ENCODE measurements at places on chromosomes 3 and 15.

DNA sequence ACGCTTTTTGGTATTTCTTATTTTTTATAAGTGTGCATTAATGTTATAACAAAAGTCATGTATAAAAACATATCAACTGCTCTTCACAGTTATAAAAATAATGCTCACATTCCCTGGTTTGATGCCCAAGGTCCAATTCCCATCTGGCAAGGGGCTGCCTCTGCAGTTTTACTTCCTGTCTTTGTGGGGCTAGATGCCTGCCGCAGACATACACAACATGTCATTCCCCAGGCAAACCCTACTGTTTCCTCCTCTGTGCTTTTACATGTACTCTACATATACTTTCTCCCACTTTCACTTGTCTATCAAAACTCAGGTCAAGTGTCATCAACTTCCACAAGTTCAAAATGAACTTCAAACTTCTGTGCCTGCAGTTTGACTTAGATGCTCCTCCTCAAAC is 60.5 kb upstream of the ETV5 start:
- no peak for DNase-seq

DNA sequence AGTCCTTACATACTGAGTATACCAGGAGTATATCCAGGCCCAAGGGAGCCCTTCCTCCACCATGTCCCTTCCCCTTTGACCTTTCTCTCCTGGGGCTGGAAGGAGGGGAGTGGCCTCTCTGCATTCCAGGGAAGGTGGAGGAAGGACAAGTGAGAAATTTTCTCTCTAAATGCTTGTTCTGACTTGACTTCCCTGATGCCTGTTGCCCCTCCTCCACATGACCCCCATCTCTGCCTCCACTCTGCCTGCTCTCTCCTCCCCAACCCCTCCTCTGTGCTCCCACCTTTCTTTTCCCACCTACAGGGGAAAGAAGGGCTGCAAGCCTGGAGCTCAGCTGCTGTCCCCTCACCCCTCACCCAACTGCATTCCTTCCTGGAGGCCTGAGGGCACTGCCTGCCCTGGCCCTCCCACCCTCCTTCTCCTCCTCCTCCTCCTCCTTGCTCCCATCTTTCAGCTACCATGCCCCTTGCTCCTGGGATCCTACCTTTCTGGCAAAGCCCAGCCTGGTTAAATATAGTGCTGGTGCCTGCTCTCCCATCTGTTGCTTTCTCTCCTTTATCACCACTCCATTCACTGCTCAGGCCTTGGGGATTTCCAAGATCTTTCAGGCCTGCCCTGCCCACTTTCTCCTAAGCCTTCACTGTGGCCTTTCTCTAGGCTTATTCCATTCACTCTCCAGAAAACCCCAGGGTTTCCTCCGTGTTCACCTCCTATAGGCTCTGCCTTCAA is 8.5 kb upstream of the DAG1 start:
- DNase-seq, result no peak

GRCh38 chr3:183210862-183211341 is 42.2 kb upstream of the B3GNT5 start:
- peak; percentile 54 for DNase-seq

DNA sequence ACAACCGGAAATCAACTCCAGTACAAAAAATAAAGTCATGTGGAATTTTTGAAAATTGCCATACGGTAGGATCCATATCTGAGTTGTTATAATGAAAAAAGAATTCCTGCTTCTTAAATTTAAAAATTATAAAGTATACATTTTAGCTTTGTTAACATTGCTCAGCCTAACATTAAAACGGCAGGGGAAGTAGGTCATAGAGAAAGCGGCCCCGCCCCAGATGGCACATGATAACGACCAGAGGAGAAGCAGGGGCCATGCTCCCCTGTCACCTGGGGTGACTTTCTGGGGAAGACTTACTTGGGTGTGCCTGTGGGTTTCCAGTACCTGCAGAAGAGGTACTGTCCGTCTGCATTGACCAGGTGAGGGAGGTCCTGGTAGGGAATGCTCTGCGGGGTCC is 921 bp downstream of the MGLL start:
- no peak for DNase-seq

DNA sequence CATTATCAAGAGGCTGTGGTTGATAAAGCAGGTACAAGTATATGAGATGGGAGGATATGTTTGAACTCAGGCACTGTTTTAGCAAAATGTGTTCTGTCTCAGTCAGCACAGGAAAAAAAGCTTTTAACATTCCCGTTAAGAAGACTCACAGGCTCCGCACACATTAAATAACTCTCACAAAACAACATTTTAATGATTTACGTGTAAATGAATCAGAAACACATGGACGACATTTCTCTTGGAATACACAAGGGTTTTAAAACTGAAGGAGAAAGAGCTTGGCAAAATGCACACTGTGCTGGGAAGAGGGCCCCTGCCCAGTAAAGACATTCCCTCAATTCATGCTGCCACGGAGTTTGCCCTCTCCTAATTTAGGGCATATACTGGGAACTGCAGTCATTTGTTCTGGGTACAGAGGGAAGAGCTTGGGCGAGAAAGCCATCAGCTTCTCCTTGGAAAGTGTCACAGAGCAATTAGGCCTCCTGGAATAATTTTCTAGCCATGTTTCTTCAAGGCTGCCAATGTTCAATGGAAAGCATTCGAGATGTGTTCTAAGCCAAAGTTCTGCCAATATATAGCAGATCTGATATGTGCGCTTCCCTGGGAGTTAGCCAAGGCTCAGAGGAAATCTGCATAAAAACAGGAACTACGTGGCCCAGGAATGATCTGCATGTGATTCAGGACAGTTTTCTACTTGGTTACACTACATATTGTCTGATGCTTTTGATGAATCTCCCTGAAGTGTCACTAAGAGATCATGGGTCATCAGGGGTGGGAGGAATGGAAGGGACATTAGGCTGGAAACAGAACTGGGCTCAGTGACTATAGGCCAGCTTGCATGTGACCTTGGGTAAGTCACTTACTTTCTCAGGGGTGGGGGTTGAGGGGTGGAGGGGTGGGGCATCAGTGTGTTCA is 2.2 kb upstream of the MASP1 start:
- no peak for DNase-seq

- DNase-seq, result no peak
Measured at GRCh38 chr15:43209059-43209824, 11.6 kb downstream of the EPB42 start.

- no peak for DNase-seq
Measured at GRCh38 chr3:139987908-139988307, 52.9 kb downstream of the CLSTN2 start.

DNA sequence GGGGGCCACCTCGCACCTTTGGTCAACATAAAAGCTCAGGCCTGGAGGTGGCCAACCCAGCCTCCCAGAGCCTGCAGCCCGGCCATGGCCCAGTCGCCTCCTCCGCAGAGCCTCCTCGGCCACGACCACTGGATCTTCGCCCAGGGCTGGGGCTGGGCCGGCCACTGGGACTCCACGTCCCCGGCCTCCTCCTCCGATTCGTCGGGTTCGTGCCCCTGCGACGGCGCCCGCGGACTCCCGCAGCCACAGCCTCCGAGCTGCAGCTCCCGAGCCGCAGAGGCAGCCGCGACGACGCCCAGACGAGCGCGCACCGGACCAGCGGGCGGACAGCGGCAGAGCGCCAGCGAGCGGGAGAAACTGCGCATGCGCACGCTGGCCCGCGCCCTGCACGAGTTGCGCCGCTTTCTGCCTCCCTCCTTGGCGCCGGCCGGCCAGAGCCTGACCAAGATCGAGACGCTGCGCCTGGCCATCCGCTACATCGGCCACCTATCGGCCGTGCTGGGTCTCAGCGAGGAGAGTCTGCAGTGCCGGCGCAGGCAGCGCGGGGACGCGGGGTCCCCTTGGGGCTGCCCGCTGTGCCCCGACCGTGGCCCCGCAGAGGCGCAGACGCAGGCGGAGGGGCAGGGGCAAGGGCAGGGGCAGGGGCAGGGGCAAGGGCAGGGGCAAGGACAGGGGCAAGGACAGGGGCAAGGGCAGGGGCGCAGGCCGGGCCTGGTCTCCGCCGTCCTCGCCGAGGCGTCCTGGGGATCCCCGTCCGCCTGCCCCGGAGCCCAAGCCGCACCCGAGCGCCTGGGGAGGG is at the start of gene MESP2:
Gene MESP2 (plus strand): TSS at position 59 of the 799 bp plus-strand sequence. CDS start 26 bp downstream, at position 85.
- peak; percentile 33 for DNase-seq

- DNase-seq, result no peak
Measured at GRCh38 chr3:100737334-100737733, 28.0 kb downstream of the TFG start.

- DNase-seq, result no peak
Measured at GRCh38 chr15:34233614-34234013, 8.8 kb downstream of the EMC4 start.

- DNase-seq, result no peak
Measured at GRCh38 chr3:792630-793029, 300.2 kb upstream of the CNTN6 start.

DNA sequence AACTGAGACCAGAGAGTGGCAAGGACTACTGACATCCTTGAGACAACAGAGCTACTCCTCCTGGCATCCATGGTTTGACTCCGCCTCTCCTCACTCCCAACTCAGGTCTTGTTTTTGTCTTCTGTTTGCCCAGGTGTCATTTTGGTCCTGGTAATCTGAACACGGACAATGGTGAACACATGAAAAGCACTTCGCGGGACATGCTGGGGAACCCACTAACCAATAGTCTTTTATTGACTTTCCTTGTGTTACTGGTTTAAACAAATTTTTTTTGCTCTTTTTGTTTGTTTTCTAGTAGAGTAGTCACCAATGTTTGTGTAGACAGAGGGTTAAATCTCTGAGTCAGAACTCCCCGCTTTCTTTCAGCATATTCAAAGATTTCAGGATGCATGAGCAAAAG is 38.4 kb downstream of the LARP6 start:
- no peak for DNase-seq

DNA sequence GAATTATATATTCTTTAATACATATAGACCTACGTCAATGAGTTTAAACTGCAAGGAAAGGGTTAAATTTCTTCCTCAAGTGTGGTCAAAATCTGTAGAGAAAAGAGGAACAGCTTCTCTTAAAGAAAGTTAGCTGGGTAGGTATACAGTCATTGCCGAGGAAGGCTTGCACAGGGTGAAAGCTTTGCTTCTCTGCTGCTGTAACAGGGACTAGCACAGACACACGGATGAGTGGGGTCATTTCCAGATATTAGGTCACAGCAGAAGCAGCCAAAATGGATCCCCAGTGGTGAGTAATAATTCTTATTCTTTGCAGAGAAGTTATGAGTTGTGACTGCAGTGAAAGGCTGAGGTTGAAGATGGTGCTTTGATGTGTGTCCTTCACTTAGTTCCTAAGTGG is at the start of gene CD86:
Gene CD86 (plus strand): TSS at position 148 of the 400 bp plus-strand sequence. CDS start 128 bp downstream, at position 276.
- no peak for DNase-seq

- DNase-seq, result no peak
Measured at GRCh38 chr15:101255615-101256241, 3.9 kb upstream of the CHSY1 start.

GRCh38 chr3:66602691-66603090 is 101.9 kb upstream of the LRIG1 start:
- no peak for DNase-seq

DNA sequence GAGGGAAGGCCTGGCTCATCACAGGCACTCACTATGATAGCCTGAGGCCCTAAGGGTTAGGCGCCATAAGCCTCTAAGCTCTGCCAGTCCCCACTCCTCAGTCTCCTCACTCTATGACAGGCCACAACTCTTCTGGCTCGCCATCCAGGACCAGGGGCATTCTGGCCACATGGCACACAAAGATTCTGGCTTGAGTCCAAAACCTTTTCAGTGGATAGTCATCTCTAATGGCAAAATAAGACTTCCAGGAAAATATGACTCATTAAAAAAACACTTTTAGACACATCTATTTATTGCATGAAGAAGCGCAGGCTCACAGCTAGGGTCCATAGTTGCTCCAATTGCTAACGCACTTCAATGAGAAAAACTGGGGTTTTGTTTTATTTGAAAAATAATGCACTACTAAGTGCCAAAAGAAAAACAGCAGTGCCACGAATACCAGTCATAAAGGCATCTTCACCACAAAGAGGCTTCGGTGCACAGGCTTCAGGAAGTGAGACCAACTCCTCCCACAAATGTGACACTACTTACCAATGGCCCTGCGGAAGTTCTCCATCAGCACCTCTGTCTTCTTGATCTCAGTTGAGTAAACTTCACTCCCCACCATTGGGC is 11.1 kb downstream of the RUVBL1 start:
- DNase-seq, result peak; percentile 19

DNA sequence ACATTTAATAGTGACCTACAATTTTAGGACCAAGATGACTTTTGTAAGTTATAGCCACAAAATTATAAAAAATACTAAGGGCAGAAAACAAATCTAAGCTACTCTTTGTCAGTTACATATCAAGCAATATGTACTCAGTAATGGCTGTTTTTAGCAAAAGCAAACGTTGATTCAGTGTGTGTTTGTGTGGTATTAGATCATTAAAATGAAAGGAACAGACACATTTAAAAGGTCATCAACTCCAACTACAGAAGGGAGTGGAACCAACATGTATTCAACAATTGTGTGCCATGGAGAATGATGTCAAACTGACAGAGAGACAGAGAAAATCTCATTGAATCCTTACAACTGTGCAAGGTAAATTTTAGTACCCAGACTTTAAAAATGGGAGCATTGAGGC is 268.8 kb upstream of the STT3B start:
- DNase-seq, result no peak

- no peak for DNase-seq
Measured at GRCh38 chr15:70272565-70273355, 175.0 kb upstream of the TLE3 start.

DNA sequence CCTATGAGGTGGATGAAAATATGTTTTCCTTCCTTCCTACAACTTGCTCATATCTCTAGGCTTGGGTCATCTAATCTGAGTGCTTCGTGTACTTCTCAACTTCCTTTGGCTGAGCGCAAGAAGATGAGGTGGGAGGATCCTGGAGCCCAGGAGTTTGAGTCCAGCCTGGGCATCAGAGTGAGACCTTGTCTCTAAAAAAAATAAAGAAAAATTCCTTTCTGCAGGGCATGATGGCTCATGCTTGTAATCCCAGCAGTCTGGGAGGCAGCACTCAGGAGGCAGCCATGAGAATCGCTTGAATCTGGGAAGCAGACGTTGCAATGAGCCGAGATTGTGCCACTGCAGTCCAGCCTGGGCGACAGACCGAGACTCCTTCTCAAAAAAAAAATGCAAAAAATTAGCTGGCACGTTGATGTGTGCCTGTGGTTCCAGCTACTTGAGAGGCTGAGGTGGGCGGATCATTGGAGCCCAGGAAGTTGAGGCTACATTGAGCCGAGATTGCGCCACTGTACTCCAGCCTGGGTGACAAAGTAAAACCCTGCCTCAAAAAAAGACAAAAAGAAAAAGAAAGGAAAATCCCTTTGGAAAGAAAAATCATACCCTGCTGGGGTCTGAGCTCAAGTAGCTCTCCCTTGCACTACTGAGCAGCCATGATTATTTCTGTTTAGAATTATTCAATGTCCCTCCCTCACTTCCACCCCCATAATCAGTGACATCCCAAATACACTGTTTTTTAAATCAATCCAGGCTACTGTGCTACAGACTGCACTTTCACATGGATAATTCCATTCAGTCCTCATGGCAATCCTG is 28.0 kb upstream of the RAB11A start:
- DNase-seq, result no peak

- DNase-seq, result no peak
Measured at GRCh38 chr3:7917443-7918151, 584.0 kb upstream of the LMCD1 start.

Data from CD4-positive, alpha-beta T cell (primary cell).